ENCODE measurements at places on chromosomes 5 and 9.

GRCh38 chr5:76425146-76425545 lies 22.1 kb downstream of the IQGAP2 start:
- no peak for DNase-seq

GRCh38 chr5:82314964-82315758 lies 37.0 kb upstream of the RPS23 start:
- DNase-seq = no peak

DNA sequence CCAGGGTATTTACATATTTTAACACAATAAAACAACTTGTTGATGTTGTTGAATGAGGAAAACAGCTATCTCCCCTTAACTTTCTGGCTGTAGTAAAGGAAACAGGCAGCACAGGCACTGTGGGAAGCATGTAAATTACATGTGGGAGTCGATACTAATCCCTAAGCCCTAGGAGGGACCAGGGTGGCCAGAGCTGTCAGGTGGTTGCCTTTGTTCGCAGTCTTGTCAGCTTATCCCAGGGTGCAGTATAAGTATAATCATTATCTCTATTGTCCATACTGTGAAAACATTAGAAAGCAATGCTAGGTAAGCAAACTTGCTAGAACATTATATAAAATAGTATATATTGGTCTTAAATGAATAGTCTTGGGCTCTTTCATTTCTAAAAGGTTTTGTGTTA lies 125.6 kb upstream of the RPS23 start:
- no peak for DNase-seq

GRCh38 chr5:163453705-163454104 lies 6.2 kb downstream of the NUDCD2 start:
- no peak for DNase-seq

- no peak for DNase-seq
Measured at GRCh38 chr9:127550751-127551150, 61.3 kb upstream of the STXBP1 start.

- DNase-seq = no peak
Measured at GRCh38 chr9:20462410-20462809, 159.9 kb downstream of the MLLT3 start.

GRCh38 chr9:36426945-36427344 lies 26.9 kb upstream of the RNF38 start:
- DNase-seq = no peak

DNA sequence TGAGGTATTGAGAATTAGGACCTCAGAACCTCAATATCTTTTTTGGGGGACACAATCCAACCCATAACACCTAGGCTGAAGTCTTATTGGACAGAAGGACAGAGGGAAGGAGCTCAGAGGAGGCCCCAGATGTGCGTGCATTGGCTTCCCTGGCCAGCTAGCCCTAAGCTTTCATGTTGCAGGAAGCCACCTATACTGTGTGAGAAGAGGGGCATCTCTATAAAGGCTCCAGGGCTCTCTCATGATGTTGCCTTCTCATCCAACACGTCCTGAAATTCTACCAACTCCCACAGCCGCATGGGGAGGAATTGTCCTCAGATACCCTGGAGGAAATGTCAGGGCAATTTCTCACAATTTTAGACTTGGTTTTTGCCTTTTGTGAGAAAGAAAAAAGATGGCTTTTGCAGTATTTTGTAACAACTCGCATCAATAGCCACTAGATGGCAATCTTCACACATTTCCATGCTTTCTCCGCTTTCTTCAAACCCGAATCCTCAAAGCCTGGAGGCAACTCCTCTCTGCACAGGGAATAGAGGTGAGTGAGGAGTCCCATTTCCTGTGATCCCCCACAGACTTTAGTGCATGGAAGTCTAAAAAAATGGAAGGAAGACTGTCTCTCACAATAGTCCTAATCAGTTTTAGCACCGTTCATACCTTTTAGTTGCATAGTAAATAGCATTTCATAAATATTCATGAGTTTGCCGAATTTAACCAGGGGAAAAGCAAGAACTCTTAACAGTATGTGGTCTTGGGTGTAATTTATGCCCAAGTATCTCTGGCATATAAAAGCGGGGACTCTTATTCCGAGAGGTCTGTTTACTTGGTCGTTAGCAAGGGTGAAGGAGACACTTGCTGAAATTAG lies 7.4 kb upstream of the PPP3R2 start:
- DNase-seq = no peak

GRCh38 chr9:13149454-13149853 lies 130.0 kb downstream of the MPDZ start:
- no peak for DNase-seq

GRCh38 chr9:36748322-36748899 lies 175.7 kb downstream of the MELK start:
- no peak for DNase-seq

DNA sequence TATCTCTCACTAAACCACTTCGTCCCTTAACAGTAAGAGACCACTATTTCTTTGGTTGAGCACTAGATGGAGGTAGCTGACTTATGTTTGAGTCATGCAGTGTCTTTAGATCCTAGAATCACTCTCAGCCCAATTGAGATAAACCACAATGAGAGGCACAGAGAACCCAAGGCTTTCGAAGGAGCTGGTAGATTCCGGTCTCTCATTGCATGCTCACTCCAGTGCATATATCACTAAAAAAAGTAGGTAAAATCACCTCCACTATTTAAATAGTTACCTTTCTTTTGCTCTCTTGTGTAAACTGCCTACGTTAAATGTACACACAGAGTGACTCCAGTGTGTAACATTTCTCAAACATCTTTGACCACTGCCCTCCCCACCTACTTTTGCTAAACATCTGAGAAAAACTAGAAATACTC lies 27.6 kb downstream of the ACTL7A start:
- no peak for DNase-seq

Measured in stimulated activated CD4-positive, alpha-beta T cell treated with anti-CD3 and anti-CD28 coated beads, Interleukin-12 subunit alpha, Interleukin-12 subunit beta, amount 100 ng/mL, for 48 hours (primary cell).